Inflammatory macrophage treated with lipopolysaccharide for 4 hours (primary cell): ENCODE measurements at places on chromosomes 12 and 14.

DNA sequence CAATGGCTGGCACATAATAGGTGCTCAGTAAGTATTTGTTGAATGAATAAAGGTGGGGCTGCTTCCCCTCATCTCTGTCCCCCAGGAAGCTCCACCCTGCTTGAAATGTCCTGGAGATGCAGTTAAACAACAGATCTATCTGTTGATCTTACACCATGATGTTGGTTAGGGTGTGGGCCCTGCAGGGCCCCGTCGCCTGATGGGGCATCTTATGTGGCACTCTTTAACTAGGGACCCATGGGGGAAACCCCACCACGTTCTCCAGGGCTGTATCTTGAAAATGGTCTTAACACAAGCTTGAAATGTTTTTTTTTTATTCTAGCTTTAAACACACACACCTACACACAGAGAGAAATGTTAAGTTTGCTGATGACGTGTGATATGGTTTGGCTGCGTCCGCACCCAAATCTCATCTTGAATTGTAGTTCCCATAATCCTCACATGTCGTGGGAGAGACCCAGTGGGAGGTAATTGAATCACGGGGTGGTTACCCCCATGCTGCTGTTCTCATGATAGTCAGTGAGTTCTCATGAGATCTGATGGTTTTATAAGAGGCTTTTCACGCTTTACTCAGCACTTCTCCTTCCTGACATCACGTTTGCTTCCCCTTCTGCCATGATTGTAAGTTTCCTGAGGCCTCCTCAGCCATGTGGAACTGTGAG, 741.7 kb downstream of the VRK1 start:
- peak; percentile 13 for DNase-seq

DNA sequence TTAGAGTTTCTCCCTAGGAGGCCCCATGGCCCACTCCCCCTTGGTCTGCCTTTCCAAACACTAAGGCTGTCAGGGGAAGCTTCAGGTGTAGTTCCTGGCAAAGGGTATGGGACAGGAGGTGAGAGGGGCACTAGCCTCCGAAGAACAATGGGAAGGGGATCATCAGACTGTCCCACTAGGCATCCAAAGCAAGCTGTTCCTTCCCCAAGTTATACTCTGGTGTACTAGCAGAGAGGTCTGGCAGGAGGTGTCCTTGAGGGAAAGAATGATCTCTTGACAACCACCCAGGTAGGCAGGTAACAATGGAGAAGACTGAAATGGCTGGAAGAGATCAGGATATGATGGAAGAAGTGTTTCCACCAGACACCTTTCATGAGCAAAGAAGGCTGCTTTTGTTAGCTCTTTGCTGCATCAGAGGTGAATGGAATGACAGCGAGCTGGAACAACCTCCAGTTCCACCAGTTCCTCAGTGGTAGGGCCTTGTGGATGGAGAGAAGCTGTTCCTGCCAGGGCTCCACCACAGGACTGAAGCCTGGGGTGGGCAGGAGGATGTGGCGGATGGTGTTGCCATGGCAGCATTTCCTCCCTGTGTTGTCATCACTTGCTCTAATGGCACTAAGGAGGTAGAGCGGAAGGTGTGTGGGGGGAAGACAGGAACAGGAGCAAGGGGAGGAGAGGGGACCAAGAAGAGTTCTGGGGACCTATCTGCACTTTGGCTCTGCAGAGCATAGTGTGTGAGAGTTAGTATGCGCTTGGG, 2.3 kb upstream of the AGAP2 start:
- peak; percentile 34 for DNase-seq

DNA sequence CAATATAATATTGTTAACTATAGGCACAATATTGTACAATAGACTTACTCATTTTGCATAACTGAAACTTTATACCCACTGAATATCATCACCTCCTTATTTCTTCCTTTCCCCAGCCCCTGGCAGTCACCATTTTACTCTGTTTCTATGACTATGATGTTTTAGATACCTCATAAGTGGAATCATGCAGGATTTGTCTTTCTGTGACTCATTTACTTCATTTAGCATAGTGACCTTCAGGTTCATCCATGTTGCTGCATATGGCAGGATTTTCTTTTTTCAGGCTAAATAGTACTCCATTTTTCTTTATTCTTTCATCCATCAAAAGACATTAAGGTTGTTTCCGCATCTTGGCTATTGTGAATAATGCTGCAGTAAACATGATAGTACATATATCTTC, 18.9 kb downstream of the USP15 start:
- no peak for DNase-seq

DNA sequence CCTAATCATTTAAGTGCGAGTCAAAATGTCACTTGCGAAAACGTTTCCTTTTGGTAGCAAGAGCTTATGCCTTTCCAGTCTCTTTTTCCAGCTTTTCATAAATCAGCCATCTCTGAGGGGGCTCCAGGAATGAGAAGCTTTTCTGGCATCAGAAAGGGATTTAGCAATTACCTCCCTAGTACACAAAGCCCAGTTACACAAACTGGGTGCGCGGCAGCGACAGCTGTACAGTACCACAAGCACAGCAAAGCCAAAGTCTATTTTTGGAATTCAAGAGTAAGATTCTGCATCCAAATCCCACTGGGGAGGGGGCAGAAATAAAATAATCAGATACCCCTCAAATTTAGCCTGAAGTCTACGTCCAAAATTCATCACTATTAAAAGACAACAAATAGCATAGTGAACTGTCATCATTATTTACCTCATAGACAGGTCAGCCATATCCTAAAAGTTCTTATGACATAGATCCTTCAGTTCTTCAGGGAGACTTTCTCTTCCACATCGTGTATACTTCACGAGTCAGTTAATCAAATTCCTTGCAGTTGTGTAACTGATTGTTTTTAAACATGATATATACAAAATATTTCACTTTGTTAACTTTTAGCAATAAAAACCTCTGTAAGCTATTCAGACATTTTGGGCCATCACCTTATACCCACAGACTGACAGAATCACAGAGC, 150.8 kb downstream of the TTC7B start:
- no peak for DNase-seq

DNA sequence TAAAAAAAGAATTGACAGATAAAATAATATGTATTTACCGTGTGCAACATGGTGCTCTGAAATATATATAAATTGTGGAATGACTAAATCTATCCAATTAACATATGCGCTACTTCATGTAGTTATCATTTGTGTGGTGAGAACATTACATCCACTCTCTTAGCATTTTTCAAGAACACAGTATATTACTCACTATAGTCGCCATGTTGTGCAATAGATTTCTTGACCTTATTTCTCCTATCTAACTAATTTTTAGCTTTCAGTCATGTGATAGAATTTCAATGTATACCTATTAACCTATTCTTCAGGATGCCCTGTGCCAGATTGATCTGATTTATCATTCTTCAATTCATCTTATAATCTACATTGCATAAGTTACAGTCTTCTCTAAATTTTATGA, 178.6 kb downstream of the BCAT1 start:
- no peak for DNase-seq

GRCh38 chr14:27886256-27886655, 880.3 kb upstream of the FOXG1 start:
- DNase-seq = no peak

DNA sequence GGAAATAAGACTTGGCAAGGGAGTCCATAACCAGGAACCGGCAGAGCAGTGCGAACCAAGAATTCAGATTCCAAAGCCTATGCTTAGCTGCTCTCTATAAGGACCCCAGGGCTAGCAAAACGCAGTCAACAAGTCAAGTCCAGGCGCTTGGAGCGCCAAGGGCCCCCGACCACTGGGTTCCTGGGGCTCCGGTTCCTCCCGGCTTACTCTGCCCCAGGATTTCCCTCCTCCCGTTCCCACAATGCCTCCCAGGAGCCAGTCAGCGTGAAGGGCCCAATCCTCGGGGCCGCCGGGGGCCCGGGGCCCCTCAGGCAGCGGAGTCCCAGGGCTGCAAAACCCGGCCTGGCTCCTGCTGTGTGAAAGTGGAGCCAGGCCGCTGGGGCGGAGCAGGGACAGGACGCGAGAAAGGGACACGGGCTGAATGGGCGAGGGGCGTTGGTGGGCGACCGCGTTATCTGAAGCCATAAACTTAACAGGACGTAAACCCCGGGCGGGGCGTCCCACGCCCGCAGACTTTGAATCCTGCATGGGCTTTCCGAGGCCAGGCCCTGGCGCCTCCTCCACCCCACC, 1.5 kb downstream of the KRT8 start:
- peak; percentile 32 for DNase-seq

DNA sequence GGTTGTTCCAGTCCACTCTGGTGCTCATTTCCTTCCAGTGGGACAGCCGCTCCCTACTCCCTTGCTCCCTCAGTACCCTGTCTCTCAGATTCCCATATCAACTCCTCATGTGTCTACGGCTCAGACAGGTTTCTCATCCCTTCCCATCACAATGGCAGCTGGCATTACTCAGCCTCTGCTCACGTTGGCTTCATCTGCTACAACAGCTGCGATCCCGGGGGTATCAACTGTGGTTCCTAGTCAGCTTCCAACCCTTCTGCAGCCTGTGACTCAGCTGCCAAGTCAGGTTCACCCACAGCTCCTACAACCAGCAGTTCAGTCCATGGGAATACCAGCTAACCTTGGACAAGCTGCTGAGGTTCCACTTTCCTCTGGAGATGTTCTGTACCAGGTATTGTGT, 69.9 kb downstream of the RAD52 start:
- no peak for DNase-seq

DNA sequence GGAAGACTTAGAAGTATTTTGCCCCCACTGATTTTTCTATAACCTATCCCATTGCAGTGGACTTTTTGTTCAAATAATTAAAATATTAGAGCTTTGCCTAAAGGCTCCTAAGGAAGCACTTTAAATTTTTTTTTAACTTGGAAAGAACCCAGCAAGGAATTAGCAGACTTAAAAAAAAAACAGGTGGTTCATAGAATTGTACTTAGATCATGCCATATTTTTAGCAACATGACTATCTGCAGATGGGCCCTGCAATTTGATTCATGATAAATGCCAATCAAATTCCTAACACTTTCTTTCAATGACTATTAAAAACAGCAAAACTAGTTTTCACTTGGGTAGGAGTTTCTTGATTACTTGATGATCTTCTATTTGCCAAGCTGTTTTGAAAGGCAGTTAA, 11.5 kb downstream of the ADAMTS20 start:
- no peak for DNase-seq

DNA sequence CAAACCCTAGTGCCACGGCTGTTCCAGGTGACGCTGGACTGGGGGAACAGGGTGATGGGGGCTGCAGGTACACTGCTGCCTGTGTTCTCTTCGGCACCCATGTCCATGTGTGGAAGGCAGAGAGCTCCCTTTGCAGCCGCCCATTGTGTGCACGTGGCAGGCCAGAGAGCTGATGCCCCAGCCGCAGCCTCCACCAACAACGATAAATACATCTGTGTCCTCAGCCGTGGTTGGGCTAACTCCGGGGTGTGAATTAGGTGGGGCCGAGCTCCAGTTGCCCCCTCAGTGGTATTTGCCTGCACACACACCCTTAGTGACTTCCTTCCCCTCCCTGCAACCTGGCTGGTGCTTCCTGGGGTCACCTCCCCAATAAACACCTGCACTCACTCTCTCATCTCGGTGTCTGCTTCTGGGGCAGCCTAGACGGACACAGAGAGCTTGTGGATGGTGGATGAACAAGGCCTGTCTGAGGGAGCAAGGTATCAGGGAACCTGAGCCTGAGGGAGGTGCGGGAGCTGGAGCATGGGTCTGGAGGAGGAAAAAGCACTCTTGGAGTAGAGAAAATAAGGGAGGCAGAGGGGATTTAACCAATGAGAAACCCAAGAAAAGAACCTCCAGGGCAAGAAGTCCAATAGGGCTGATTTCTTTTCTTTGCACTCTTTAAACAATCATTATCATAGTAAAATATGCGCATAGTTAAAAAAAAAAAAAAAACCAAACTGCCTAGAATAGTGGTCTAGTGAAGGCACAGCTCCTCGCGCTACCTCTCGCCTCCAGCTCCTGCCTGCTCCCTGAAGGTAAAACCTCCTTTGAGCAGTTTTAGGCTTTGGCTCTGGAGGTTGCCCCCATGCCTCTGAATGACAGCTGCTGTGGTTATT, 112.6 kb downstream of the ZNF664 start:
- DNase-seq = no peak

DNA sequence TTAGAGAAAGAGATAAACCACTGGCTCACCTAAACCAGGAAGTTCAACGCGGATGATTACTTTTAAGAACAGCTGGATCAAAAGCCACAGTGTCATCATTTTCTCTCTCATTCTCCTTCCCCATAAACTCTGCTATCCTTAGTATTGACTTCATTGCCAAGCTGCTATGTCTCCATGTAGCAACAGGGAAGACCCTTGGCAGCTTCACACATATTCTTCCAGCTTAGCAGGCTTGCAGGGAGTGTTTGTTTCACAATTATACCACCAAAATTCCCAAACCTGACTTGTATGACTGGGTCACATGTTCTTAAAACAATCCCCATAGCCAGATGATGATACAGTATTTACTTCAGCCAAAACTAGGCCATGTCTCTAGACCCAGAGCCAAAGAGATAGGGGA, 235.5 kb downstream of the PAWR start:
- no peak for DNase-seq

- no peak for DNase-seq
Observed at GRCh38 chr12:23055004-23055403, 430.0 kb downstream of the ETNK1 start.

DNA sequence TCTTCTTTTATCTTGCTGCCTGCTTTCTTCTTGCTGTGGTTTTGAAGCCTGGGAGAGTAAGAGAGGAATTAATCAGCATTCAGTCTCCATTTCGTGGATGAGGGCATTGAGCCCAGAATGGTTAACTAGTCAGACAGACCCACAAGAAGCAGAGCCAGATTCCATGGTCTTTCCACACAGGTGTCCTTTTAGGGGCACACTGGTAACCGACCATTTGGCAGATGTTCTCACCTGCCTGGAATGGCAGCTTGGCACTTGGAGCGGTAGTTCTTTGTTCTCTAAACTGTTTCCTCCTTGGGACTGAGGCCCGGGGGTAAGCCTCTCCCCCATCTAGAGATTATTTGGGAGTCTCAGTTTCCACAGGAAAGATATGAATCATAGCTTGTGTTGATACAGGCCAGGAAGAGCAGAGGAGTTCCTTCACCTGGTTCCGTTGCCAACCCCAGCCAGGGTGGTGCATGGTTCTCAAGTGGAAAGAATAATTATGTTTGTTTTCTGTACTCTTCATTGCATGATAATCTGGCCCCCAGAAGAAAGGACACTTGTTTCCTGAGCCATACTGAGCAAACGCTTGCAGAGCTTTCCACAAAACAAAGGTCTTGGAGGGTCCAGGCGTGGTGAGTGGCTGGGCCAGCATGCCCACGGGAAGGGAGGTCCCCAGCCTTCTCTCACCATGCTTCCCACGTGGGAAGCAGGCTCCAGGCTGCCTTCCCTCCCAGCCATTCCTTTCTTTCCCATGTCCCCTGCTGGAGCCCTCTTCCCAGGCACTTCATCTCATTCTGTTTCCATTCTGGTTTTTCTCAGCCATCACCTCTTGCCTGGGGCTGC, 2.0 kb upstream of the KRT75 start:
- no peak for DNase-seq

DNA sequence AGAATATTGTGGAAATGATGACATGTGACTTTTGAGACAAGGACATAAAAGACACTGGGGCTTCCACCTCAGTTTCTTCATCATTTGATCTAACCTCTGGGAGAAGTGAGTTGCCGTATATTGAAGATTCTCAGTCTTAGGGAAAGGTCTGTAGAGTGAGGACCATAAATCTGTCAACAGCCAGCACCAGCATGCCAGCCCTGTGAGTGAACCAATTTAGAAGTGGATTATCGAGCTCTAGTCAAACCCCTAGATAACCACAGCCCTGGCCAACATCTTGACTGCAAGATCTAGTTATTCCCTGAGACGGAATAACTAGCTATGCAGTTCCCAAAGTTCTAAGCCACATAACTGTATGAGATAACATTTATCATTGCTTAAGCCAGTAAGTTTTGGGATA, 108.8 kb upstream of the PTPRR start:
- DNase-seq = no peak

- no peak for DNase-seq
Observed at GRCh38 chr12:79706156-79706555, 15.4 kb upstream of the PAWR start.
